Central memory CD8-positive, alpha-beta T cell (primary cell): ENCODE measurements at places on chromosomes 5 and 9.
A peak's percentile ranks its signal among the peaks of the same experiment; 100 is the strongest.

DNA sequence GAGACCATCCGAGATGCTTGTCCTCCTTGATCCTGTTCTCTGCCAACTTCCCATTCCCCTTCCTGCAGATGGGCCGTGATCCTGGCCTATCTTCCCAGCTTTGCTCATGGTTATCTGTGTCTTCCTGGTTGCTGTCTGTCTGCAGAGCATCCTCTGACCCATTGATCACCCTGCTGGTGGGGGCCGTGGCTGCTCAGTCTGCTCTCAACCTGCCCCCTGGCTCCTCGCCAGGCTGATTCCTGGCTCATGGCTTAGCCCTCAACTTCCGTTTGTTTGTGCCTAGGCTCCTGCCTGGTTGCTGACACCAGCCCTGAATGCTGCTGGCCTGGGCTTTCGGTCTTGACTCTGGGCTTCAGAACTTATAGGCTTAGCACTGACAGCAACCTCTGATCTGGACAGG, 67.1 kb upstream of the SMIM15 start:
- no peak for DNase-seq

- DNase-seq = no peak
Measured at GRCh38 chr9:134522502-134522848, 119.1 kb upstream of the COL5A1 start.

DNA sequence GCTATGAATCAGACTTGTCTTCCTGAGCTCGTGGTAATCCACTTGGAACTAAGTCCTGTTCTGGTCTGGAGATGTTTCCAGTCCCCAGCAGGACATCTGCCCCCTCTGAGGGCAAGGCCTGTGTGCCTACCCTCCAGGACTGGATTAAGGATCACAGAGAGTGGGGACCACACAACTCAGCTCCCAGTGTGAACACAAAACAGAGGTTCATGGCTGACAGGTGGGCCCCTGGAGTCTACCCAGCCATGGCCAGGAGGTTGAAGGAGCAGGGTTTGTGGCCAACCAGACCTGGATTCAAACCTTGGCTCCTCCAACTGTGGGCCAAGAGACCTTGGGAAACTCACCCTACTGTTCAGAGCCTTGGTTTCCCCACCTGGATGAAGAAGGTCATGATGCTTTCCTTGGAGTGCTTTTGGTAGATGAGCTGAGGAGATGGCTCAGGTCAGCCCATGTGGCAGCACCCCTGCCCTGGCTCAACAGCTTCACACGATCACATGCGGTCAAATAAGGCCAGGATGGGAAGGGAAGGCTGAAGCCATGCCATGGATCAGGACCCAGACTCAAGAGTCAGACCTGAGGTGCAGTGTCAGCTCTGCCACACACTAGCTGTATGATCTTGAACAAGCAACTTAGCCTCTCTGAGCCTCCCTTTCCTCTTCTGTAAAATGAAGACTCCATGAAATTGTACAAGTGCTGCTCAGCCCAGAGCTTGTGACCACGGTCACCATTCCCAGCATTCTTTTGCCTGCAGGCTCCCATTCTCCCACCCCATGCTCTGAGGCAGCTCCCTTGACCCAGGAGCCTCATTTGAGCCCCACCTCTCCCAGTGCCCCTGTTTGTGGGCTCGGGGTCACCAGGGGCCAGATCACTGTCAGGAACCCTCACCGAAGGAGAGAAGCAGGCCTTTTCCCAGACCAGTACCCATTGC, 27.3 kb upstream of the ANGPTL2 start:
- no peak for DNase-seq

DNA sequence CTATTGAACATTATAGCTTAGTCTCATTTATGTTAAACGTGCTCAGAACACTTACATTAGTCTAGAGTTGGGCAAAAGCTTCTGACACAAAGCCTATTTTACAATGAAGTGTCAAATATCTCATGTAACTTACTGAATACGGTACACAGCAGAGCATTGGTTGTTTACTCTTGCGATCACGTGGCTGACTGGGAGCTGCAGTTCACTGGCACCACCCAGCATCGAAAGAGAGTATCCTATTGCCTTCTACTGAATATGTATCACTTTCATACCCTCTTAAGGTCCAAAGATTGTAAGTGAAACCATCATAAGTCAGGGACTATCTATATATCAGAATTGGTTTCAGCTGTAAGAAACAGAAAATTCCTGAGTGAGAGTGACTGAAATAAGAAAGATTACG, 42.6 kb upstream of the OSMR start:
- no peak for DNase-seq

- no peak for DNase-seq
Measured at GRCh38 chr5:157369507-157369906, 90.5 kb upstream of the NIPAL4 start.

DNA sequence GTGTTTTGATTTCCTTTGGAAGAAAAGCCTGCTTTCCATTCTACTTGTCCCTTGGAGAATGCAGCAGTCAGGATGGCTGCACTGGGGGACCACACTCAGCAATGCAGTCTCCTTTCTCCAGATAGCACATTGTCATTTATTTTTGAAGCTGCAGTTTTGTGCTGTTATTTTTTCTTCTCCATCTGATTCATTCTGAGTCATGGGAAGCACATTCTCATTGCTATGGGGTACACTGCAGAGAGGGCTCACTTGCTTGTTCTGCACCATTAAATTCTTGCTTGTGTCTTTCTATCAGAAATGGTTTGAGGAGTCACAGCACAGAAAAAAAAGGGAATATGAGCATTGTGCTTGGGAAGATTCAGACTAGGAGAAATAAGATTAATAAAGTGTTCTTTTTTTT, 39.7 kb upstream of the POC5 start:
- no peak for DNase-seq

GRCh38 chr5:5246736-5247135, 106.6 kb downstream of the ADAMTS16 start:
- DNase-seq = no peak

- DNase-seq = no peak
Measured at GRCh38 chr9:38232895-38233294, 159.6 kb upstream of the ALDH1B1 start.

DNA sequence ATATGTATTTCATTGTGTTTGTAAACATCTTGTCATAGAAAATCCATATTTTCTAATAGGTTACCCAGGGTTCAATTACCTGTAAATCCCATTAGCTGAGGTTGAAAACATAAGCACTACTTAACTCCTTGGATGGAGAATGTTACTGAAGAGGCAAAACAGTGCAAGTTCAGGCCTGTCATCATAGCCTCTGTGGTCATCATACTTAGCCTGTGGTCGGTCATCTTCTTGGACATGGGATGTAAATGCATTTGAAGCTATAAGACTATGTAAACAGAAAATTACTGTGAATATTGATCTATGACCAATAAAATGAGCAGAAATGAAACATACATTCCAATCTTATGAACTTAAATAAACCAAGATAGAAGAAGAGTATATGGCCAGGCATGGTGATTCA, 164.7 kb downstream of the CHSY3 start:
- no peak for DNase-seq

GRCh38 chr9:93682155-93682968, 106.0 kb downstream of the PHF2 start:
- peak; percentile 13 for DNase-seq

DNA sequence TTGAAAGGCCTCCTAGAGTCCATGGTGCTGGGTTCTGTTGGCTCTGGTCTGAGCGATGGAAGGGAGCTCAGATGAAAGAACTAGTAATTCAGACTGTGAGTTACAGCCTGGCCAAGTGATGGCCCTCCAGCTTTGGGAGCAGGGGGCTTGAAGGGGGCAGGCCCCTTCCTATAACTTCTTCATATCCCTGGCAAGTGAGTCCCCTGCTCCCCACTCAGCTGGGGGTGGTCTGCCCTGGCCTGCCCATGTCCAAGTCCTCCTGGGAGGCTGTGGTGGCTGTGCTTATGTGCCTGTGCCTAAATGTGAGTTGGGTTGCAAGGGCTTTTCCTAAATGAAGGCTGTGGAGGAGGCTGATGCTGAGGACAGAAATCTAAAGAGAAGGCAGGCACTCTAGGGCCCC, 80.1 kb downstream of the MACROH2A1 start:
- DNase-seq = no peak

GRCh38 chr9:18189871-18190670, 283.9 kb upstream of the ADAMTSL1 start:
- no peak for DNase-seq

DNA sequence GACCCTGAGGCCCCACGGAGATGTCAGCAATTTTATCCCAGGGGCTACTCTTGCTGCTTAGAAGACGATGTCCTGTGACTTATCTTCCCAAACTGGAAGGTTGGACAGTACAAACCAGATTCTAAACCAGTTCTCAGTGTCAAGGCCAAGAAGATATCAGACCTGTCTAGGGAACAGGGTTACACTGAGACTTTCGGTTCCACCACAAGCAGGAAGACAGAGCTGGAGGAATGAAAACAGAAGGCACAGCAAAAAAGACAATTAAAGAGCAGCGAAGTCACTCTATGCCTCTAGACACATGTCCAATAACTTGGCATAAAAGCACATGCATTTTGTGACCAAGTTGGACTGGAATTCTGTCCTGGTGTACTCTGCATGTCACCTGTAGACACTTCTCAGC, 73.4 kb upstream of the TMEM252 start:
- DNase-seq = no peak

DNA sequence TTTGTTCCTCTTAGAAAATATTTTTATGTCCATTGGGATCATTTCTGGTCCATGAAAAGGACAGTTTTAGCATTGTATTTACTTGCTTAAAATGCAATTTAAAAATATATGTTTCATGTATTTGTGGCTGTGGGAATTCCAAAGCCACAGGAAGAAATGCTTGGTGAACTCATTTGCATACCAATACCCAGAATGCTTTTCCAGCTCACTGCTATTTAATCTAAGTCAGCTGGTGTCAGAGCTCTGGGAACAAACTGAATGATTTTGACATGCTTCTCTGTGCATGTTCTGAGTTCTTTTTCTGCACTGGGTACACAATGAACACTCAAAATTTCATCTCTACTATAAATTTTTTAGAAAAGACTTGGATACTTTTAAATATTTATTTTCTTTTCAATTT, 482.8 kb upstream of the ARRDC3 start:
- DNase-seq = no peak

DNA sequence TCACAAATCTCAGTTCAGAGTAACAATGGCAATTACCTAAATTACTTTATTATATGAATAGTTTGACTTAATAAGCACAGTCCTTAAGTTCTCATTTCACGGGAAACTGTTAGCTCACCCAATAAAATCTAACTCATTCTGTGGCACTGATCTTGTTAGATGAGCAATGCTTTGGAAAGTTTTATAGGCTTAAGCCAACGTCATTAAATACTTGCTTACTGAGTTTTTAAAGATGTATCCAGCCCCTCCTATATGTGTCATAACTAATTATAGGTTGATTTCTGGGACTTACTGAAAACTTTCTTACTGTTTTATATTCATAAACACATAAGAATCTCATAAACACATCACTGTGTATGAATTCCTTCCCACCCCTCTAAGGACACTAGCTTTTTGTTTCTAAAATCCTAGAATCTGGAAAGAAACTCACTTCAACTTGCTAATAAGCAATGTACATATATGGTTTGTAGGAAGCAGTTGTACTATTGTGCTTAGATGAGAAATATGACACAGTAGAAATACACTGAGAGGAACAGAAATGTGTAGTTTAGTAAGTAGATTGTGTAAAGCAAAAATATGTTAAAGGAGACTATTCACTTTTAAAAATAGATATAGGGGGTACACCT, 14.1 kb upstream of the MARCOL start:
- no peak for DNase-seq

- DNase-seq = no peak
Measured at GRCh38 chr5:40796487-40796889, 1.7 kb downstream of the PRKAA1 start.

DNA sequence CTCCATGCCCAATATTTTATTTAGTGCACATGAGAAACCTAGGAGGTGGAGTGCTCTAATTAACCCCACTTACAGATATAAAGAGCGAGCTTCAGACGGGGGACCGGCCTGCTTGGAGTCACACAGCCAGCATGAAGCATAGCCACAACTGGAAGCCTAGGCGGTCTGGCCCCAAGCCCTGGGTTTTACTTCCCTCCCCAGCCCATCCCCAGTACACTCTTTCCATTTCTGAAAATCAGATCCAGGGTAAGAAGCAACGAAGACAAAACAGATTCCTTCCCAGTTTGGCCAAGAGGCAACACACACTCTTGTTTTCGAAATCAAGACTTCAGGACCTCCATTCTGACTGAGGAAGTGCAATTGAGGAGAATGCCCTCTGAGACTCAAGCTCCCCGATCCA, 27.1 kb downstream of the KCNMB1 start:
- no peak for DNase-seq

- no peak for DNase-seq
Measured at GRCh38 chr5:179194941-179195381, 134.8 kb downstream of the ZNF354C start.

DNA sequence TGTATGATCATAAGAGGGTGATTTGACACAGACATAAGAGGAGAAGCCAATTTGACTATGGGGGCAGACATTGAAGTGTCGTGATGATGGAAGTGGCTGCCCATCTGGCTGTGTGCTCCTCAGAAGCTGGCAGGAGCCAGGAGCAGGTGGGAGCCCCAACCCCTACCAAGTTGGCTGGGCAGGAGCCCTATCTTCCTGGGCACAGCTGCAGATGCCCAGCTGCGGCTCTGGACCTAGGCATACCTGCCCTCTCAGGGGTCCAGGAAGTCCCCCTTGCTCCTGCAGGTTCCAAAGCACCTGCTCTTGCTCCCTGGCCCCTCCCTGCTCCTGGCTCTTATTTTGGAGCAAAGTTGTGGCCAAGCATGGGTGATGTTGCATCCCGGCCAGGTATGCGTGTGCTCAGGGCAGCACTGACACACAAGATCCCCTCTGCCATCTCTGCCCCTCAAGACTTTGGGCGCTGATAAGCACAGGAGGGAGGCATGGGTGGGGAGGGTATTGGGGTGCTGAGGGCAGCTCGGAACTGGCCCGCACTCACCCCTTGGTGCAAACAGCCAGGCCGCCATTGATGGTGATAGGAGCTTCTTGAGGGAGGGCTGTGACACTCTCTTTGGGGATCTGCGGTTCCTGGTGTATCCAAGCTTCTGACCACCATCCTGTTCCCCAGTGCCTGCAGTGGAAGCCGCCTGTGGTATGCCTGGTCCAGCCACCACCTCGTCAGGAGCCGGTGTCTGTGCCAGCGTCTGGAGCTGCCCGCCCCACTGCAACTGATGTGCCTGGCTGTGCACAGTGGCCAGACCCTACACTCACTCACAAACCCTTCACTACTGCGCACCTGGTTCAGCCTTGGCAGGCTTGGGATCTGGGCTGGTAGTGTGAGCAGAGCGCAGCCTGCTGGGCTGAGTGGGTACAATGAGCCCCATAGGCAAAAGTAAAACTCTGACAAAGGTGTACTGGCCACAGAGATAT, 230.9 kb downstream of the CDH9 start:
- no peak for DNase-seq

GRCh38 chr9:37083654-37084053, 36.7 kb upstream of the ZCCHC7 start:
- no peak for DNase-seq

DNA sequence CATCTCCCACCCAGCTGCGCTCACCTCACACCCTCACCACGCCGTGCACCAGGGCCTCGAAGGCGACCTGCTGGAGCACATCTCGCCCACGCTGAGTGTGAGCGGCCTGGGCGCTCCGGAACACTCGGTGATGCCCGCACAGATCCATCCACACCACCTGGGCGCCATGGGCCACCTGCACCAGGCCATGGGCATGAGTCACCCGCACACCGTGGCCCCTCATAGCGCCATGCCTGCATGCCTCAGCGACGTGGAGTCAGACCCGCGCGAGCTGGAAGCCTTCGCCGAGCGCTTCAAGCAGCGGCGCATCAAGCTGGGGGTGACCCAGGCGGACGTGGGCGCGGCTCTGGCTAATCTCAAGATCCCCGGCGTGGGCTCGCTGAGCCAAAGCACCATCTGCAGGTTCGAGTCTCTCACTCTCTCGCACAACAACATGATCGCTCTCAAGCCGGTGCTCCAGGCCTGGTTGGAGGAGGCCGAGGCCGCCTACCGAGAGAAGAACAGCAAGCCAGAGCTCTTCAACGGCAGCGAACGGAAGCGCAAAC, 1.1 kb downstream of the POU4F3 start:
- DNase-seq = no peak
